ENCODE measurements at places on chromosomes 16 and 17.
A peak's percentile ranks its signal among the peaks of the same experiment; 100 is the strongest.

GRCh38 chr17:61128661-61129115, 271.0 kb upstream of the TBX2 start:
- no peak overlapping the region for H3K4me3 ChIP-seq
- H3K27ac ChIP-seq, result peak overlapping the region; percentile 29
- no peaks in the 10 kb centered on the region for H3K27me3 ChIP-seq
- DNase-seq, result no peak
- H3K36me3 ChIP-seq, result no peaks in the 10 kb centered on the region

- H3K36me3 ChIP-seq, result no peaks in the 10 kb centered on the region
- no peaks in the 10 kb centered on the region for H3K27me3 ChIP-seq
- peaks cover 12% of the 10 kb centered on the region for H3K4me1 ChIP-seq
- H3K4me3 ChIP-seq, result no peak overlapping the region
- H3K27ac ChIP-seq, result no peak overlapping the region
These were observed 63.7 kb downstream of the C16orf78 start for GRCh38 chr16:49437344-49437743.

GRCh38 chr16:89383095-89384003, 107.0 kb downstream of the ANKRD11 start:
- H3K27me3 ChIP-seq, result no peaks in the 10 kb centered on the region
- no peak for DNase-seq
- no peak overlapping the region for H3K27ac ChIP-seq
- H3K36me3 ChIP-seq, result no peaks in the 10 kb centered on the region
- H3K4me3 ChIP-seq, result no peak overlapping the region

- no peak for DNase-seq
- no peak overlapping the region for H3K27ac ChIP-seq
- H3K27me3 ChIP-seq, result no peaks in the 10 kb centered on the region
- no peaks in the 10 kb centered on the region for H3K36me3 ChIP-seq
These were observed 2.8 kb upstream of the IL21R start for GRCh38 chr16:27398894-27399853.

GRCh38 chr17:48787828-48788227, 29.2 kb downstream of the TTLL6 start:
- no peak overlapping the region for H3K27ac ChIP-seq
- H3K4me3 ChIP-seq, result no peak overlapping the region
- H3K27me3 ChIP-seq, result no peaks in the 10 kb centered on the region
- DNase-seq, result no peak
- no peaks in the 10 kb centered on the region for H3K36me3 ChIP-seq

GRCh38 chr17:81337476-81337879, 42.4 kb upstream of the SLC38A10 start:
- peaks cover 7% of the 10 kb centered on the region for H3K27me3 ChIP-seq
- H3K4me3 ChIP-seq, result no peak overlapping the region
- H3K4me1 ChIP-seq, result peaks cover 43% of the 10 kb centered on the region
- H3K36me3 ChIP-seq, result no peaks in the 10 kb centered on the region
- DNase-seq, result peak; percentile 85

DNA sequence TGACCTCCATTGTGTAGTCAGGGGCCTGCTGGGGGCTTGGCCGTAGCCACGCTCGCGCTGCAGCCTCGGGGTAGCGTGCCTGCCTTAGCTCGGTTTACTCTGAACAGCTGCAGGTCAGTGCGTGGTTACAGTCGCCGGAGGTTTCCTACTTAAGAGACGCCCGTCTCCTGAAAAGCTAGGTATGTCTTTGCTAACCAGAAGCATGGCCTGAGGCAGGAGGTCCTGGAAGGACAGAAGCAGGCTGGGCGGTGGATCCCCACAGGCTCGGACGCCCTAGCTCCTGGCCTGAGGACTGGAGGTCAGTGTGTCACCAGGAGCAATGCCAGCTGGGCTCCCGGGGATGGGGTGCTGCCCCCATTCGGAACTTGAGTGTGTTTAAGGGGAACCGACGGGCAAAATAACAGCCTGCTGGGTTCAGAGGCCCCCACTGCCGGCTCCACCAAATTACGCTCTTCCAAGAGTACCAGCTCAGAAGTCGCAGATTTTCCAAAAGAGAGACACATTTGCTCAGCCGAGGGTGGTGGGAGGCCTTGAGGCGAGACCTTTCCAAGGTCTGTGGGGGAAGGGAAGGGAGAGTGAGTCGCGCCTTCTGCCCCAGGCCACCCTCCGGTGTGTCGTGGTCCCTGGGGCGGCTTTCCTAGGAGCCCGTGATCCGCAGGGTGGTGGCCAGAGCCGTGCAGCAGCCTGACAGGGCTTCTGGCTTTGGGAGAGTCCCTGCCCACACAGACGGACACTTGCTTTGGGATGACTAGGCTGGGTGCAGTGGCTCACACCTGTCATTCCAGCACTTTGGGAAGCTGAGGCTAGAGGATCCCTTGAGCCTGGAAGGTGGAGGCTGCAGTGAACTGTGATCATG, 3.9 kb upstream of the GNG13 start:
- peak; percentile 56 for DNase-seq
- no peak overlapping the region for H3K4me3 ChIP-seq
- no peaks in the 10 kb centered on the region for H3K36me3 ChIP-seq
- no peaks in the 10 kb centered on the region for H3K27me3 ChIP-seq

DNA sequence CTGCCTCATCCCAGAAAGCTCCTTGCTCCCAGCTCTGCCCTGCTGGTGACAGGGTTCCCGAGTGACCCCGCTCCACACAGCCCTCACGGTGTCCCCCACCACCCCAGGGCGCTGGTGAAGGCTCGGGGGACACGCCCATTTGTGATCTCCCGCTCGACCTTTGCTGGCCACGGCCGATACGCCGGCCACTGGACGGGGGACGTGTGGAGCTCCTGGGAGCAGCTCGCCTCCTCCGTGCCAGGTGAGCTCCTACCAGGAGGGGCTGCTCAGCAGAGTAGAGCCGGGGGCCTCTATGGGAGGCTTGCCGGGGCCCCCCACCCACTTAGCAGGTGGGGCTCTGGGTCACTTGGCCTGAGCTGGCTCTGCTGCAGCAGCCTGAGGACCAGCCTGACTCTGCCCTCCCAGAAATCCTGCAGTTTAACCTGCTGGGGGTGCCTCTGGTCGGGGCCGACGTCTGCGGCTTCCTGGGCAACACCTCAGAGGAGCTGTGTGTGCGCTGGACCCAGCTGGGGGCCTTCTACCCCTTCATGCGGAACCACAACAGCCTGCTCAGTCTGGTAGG, 11.2 kb downstream of the GAA start:
- H3K27me3 ChIP-seq, result no peaks in the 10 kb centered on the region
- H3K4me1 ChIP-seq, result no peaks in the 10 kb centered on the region
- DNase-seq, result no peak

GRCh38 chr17:72901657-72902056, 190.8 kb downstream of the SLC39A11 start:
- H3K4me1 ChIP-seq, result no peaks in the 10 kb centered on the region
- H3K4me3 ChIP-seq, result no peak overlapping the region
- no peaks in the 10 kb centered on the region for H3K27me3 ChIP-seq
- no peaks in the 10 kb centered on the region for H3K36me3 ChIP-seq
- H3K27ac ChIP-seq, result no peak overlapping the region
- DNase-seq, result no peak

DNA sequence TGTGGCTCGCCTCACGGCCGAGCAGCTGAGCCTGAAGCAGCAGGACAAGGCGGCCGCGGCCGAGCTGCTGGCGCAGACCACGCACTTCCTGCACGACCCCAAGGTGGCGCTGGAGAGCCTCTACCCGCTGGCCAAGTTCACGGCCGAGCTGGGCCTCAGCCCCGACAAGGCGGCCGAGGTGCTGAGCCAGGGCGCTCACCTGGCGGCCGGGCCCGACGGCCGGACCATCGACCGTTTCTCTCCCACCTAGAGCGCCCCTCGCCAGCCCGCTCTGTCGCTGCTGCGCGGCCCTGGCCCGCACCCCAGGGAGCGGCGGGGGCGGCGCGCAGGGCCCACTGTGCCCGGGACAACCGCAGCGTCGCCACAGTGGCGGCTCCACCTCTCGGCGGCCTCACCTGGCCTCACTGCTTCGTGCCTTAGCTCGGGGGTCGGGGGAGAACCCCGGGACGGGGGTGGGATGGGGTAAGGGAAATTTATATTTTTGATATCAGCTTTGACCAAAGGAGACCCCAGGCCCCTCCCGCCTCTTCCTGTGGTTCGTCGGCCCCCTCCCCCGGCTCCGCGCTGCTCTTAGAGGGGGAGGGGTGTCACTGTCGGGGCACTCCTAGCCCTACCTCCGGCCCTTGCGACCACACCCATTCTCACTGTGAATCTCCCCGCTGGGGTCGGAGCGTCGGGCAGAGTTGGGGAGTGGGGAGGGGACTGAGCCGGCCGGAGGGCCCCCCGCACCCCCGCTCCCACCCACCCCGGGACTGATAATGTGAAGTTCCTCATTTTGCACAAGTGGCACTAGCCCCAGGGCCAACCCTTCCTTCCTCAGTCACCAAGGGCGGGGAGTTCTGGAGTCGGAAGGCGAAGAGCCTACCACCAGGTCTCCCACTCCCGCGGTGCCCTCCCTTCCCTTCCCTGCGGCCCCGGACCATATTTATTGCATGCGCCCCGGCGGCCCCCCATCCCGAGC, 4.0 kb downstream of the HIC1 start:
- H3K27me3 ChIP-seq, result peaks cover 38% of the 10 kb centered on the region
- H3K4me3 ChIP-seq, result peak overlapping the region; percentile 25
- peaks cover 18% of the 10 kb centered on the region for H3K36me3 ChIP-seq
- H3K27ac ChIP-seq, result peak overlapping the region; percentile 93
- H3K4me1 ChIP-seq, result peaks cover 88% of the 10 kb centered on the region
- DNase-seq, result peak; percentile 90

GRCh38 chr16:4443271-4443670, 17.6 kb downstream of the DNAJA3 start:
- no peak overlapping the region for H3K27ac ChIP-seq
- peaks cover 100% of the 10 kb centered on the region for H3K36me3 ChIP-seq
- DNase-seq, result no peak
- no peaks in the 10 kb centered on the region for H3K4me1 ChIP-seq

DNA sequence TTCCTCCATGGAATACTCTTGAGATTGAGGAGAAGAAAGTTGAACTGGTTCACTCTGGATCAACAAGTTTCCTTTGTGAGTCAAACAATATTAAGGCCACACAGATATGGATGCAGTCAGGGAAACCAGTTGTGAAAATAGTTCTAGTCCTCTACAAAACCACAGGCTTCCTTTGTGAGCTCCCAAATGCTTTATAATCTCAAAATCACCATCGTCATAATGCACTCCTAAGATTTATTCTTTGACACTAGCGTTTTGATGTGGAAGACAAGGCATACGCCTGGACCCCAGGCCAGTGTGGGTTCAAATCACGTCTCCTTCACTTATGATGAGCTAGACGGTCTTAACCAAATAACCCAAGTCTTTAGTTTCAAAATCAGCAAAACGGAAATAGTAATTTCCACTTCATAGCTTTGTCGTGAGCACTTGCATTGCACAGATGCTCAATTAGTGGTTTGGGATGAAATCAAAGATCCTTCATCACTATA, 142.6 kb downstream of the STX8 start:
- H3K36me3 ChIP-seq, result no peaks in the 10 kb centered on the region
- H3K27ac ChIP-seq, result peak overlapping the region; percentile 11
- no peaks in the 10 kb centered on the region for H3K27me3 ChIP-seq
- H3K4me1 ChIP-seq, result peaks cover 4% of the 10 kb centered on the region
- H3K4me3 ChIP-seq, result no peak overlapping the region

- H3K36me3 ChIP-seq, result no peaks in the 10 kb centered on the region
- H3K27ac ChIP-seq, result peak overlapping the region; percentile 82
- no peak overlapping the region for H3K4me3 ChIP-seq
- no peaks in the 10 kb centered on the region for H3K27me3 ChIP-seq
These were observed 282.0 kb downstream of the SEC14L1 start for GRCh38 chr17:77422748-77423113.

- no peaks in the 10 kb centered on the region for H3K27me3 ChIP-seq
- peaks cover 4% of the 10 kb centered on the region for H3K4me1 ChIP-seq
- no peak for DNase-seq
- H3K4me3 ChIP-seq, result no peak overlapping the region
These were observed 9.9 kb downstream of the GPATCH8 start for GRCh38 chr17:44493339-44493738.

GRCh38 chr17:82412535-82413520, 5.3 kb upstream of the HEXD start:
- no peaks in the 10 kb centered on the region for H3K27me3 ChIP-seq
- peaks cover 4% of the 10 kb centered on the region for H3K4me1 ChIP-seq
- H3K27ac ChIP-seq, result no peak overlapping the region
- H3K36me3 ChIP-seq, result peaks cover 7% of the 10 kb centered on the region

DNA sequence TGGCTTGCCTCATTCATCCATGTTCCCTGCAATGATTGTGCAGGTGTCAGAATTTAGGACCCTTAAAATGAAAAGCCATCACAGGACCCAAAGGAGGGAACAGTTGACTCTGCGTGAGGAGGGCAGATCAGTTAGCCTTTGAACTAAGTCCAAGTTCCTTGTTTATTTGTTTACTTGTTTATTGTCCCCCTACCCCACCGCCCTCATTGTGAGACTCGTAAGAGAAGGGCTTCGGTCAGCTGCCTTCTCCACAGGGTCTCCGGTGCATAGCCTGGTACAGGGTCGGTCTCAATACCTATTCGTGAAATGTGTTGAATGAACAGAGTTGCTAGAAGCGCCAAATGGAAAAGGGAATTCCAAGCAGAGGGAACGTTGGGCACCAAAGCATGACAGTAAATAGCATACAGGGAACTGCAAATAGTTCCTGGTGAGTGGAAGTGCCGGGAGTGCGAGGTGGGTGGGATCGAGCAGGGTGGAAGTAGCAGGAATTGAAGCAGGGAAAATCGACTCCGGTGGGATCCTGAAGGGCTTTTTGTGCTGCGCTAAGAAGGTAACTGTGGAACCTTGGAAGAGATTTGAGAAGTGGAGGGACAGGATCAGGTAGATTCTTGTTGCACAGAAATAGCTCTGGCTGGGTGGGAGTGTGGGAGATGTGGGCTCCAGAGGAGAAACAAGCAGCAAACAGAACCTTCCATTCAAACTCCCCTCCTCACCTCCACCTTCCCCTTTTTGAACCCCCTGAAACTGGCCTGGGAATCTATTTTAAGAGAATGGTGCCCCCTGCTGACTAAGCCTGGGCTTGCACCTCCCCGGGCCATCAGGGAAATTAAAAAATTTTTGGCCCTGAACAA, 12.7 kb downstream of the SLC35B1 start:
- H3K27ac ChIP-seq, result no peak overlapping the region
- peaks cover 14% of the 10 kb centered on the region for H3K4me1 ChIP-seq
- DNase-seq, result no peak
- no peaks in the 10 kb centered on the region for H3K27me3 ChIP-seq

DNA sequence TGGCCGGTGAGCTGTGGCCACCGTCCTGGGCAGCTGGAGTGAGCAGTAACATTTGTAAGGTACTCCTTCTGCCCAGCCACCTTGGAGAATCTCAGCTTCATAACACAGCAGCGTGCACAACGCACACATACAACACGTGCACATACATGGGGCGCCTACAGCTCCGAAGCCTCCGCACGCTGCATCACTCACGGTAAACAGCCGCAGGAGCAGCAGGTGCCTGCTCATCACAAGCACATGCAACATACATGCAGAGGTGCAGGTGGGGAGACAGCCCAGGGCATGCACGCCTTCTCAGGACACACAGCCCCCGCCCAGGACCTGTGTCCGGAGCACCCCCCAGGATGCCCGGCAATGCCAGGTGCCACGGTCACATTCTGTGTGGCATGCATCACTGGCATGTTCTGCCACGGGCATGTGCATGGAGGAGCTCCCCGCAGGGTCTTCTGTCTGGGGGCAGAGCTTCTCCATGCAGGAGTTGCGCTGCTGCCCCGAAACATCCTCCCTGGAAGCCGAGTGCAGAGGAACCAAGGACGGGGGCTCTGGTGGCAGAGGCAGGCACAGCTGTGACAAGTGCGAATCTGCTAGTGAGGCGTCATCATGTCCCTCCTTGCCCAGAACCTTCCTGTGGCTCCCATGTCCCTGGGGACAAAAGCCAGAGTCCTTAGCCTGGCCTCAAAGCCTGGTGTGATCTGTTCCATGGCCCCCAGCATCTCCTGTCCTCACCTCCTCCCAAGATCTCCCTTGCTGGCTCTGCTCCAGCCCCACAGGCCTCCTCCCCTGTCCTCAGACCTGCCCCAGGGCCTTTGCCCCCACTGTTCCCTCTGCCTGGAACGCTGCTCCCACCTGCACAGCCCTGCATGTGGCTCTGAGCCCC, 184.0 kb upstream of the GSE1 start:
- no peaks in the 10 kb centered on the region for H3K27me3 ChIP-seq
- no peak overlapping the region for H3K27ac ChIP-seq
- peaks cover 12% of the 10 kb centered on the region for H3K4me1 ChIP-seq
